Activated T-cell treated with anti-CD3 and anti-CD28 coated beads, Interleukin-2, amount 50 U/mL, for 4 hours (primary cell): ENCODE measurements at places on chromosomes 12 and 14. TPM values are rescaled to one million over a fixed set of nuclear protein-coding genes. Genes with fewer than 3 reads are reported as not detected.

The MANSC4 gene
- total RNA-seq, result not detected

The OVCH1 gene
- total RNA-seq, result not detected

The PGF gene
- 0.38 TPM for total RNA-seq

The SLCO1C1 gene
- total RNA-seq, result not detected

The CACNA2D4 gene
- total RNA-seq, result 3.5 TPM

The HVCN1 gene
- total RNA-seq, result 7.2 TPM

The SPIC gene
- total RNA-seq, result not detected

The CINP gene
- total RNA-seq, result 57.7 TPM

The MYBPC1 gene
- not detected for total RNA-seq

The IL22 gene
- 1.5 TPM for total RNA-seq

The USP44 gene
- total RNA-seq, result 2.1 TPM

The FGF23 gene
- not detected for total RNA-seq

The HOXC9 gene
- not detected for total RNA-seq

The RILPL1 gene
- total RNA-seq, result 3.3 TPM

The JAG2 gene
- total RNA-seq, result 5.4 TPM

The OR11G2 gene
- not detected for total RNA-seq

The GRIN2B gene
- total RNA-seq, result not detected

The ERG28 gene
- total RNA-seq, result 16.8 TPM

The DCP1B gene
- 9.2 TPM for total RNA-seq

The FGFR1OP2 gene
- total RNA-seq, result 43.1 TPM

The OR4K14 gene
- not detected for total RNA-seq

The SLC2A13 gene
- 3.2 TPM for total RNA-seq

The BCL2L14 gene
- 2.5 TPM for total RNA-seq

The KCNK13 gene
- total RNA-seq, result not detected
